ENCODE measurements at places on chromosomes 12 and 14. TPM values are rescaled to one million over a fixed set of nuclear protein-coding genes. Genes with fewer than 3 reads are reported as not detected.

OTUB2 gene
- 4.1 TPM for total RNA-seq

NFYB gene
- total RNA-seq, result 28.9 TPM

NDRG2 gene
- 15.2 TPM for total RNA-seq

LTBR gene
- total RNA-seq, result 6.8 TPM

Measured in GM23338 (cell line).